ENCODE measurements at places on chromosomes 2 and 18.

- peak; percentile 16 for DNase-seq
Measured at GRCh38 chr2:65130664-65131175, 814 bp upstream of the RAB1A start.

DNA sequence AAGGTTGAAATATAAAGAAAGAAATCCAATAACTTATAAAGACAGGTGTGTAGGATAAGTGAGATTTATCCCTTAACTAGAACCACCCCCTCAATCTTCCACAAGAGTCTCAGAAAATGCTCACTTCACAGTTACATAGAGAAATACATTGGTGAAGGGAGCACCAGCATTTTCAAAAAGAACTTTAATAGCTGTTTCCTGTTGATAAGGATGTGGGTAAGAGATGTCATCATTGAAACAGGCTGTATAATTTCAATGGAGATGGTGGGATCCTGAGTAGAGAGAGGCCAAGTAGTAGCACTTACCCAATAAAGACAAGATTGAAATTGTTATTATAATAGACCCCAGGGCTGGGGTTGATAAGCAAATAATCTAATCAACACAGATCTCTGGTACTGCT, 162.2 kb upstream of the TACR1 start:
- DNase-seq, result no peak

DNA sequence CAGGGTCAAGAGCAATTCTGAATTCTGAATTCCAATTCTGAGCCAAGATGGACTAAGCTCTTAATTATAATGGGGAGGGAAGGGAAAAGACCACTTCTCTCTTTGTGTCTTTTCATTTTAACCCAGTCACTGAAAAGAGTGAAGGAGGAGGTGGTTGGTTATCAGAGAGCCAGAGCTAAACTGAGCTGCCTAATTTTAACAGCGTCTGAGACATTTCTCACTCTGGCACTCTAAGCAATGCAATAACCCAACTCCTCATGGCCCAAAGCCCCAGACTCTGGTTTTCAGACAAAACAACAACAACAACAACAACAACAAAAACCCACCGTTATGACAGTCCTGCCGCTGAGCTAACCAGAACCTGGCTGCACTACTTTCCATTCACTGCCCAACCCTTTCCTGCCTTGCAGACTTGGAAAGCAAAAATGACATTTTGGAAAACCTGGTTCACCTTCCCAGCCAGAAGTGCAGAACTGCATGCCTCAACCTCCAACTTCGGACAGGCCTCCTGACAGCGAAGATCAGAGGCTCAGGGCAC, 1.0 kb downstream of the CHST10 start:
- no peak for DNase-seq

- DNase-seq, result no peak
Measured at GRCh38 chr2:68236876-68237275, 15.5 kb downstream of the PPP3R1 start.

- no peak for DNase-seq
Measured at GRCh38 chr2:60544954-60545560, 8.4 kb downstream of the BCL11A start.

- DNase-seq, result no peak
Measured at GRCh38 chr2:44942304-44943030, 965 bp downstream of the SIX3 start.

GRCh38 chr2:675982-676646, 1.1 kb downstream of the TMEM18 start:
- DNase-seq, result peak; percentile 67

DNA sequence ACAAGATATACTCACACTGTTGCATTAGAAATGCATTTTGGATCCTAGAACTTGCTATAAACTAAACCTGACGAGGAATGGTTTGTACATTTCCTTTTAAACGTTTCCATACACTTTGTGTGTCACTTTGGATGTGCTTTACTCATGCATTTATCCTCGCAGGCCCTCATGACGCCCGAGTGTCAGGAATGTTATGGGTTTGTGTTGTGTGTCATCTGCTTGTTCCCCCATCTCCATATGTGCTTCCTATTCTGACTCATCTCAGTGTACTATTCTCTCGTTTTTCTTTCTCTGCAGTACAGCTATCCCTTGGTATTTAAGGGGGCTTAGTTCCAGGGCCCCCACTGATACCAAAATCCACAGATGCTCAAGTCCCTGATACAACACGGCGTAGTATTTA, 121.5 kb upstream of the RASGRP3 start:
- DNase-seq, result peak; percentile 73

DNA sequence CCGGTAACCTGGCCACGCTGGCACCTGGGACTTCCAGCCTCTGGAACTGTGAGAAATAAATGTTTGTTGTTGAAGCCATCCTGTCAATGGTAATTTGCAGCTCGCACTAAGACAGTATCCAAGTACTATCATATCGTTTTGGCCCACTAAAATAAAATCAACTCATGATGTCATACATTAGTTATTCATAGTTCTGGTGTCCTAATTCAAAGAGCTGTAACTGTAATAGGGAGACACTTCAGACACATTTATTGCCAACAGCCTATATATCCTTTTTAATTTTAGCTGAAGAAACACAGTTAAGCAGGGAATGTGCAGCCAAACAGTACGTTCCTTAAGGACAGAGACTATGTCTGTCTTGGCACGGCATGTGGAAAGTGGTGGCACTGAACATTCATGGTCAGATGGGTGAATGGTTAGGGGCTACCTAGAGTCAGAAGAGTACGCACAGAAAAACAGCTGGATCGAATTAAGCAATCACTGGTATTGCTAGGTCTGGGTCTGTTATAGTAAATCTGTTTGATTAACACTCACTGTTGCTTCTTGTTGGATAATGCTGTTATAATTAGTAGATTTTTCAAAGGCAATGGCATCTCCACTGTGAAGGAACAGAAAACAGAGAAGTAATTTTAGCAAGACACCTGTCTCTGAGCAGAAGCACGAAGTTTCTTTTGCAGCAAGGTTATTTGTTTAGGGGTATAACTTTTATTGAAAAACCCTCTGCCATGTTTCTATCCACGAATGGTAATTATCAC, 41.3 kb upstream of the CREG2 start:
- DNase-seq, result no peak

GRCh38 chr2:18834341-18834740, 245.0 kb upstream of the NT5C1B start:
- DNase-seq, result peak; percentile 65

- DNase-seq, result no peak
Measured at GRCh38 chr2:120210270-120210693, 12.9 kb downstream of the TMEM185B start.

DNA sequence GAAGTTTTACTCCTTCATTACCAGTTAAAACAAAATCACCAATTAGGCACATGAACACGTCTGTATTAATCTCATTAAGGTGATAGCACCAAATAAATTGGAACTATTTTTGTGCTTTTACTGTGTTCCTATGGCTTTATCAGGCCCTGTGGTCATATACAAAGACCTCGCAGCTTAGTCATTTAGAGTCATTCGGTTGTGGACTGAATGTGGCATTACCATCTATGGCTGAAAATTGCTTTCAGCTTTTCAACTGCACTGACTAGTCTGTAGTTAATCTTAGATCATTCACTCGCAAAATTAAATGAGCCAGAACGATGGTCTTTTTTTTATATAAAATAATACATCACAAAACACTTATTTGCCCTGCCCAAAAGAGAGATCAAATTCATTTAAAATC, 601.7 kb downstream of the NR4A2 start:
- DNase-seq, result no peak

DNA sequence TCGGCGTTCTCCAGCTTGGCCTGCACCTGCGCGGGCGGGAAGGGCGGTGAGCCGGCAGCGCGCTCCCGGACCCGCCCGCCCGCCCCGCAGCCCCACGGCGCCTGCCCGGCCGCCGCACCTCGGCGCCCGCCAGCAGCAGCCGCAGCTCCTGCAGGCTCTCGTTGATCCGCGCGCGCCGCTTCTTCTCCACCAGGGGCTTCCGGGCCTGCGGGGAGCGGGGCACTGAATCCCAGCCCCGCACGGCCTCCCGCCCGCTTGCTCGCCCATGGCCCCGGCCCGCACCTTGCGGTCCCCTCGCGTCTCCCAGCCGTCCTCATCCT, 335 bp downstream of the HES6 start:
- no peak for DNase-seq

DNA sequence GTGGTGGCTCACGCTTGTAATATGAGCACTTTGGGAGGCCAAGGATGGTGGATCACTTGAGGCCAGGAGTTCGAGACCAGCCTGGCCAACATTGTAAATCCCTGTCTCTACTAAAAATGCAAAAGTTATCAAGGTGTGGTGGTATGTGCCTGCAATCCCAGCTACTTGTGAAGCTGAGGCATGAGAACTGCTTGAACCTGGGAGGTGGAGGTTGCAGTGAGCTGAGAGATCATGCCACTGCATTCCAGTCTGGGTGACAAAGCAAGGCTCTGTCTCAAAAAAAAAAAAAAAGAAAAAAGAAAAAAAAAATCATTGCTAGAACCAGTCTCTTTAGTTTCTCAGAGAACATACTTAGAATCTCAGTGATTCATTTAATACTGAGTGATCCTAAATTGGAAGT, 217.1 kb downstream of the DYM start:
- DNase-seq, result no peak

DNA sequence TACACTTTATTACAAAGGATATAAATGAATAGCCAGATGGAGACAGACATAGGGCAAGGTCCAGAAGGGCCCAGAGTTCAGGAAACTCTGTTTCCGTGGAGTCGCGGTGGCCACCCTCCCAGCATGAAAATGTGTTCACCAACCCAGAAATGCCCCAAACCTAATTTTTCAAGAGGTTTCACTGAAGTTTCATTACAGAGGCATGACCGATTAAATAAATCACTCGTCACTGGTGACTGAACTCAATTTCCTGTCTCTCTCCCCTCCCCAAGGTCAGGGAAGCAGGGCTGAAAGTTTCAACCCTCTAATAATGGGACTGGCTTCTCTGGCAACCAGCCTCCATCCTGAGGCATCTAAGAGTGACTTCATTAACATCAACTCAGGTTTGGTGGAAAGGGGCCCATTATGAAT, 22.4 kb downstream of the USP40 start:
- DNase-seq, result no peak

GRCh38 chr18:55821219-55821618, 233.2 kb upstream of the TCF4 start:
- DNase-seq, result peak; percentile 39

DNA sequence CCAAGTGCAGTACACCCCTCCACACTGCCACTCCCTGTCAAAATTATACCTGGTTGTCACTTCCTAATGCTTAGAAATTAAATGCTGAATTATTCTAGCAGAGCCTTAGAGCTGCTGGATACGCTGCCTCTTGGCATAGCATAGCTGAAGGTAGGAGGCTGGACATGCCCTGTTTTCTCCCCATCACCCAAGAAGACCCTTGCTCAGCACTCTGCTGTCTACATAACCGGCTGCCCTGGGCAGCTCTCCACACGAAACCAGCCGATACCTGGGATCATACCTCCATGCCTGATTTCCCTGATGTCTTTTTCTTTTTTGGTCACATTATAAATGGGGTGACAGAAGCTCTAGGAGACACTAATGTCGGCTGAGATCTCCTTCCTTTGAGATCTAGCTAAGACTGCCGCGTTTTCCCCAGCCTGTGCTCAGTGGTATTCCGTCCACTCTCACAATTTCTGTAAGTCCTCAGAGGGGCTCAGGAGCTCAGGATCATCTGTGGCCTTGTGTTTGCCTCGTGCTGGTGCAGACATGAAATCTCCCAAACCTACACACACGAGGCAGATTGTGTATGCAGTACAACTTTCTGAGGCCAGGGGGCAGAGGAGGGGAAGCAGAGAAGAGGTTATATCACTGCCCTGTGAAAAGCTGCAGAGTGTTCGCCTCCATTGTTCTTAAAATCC, 13.5 kb upstream of the ZAP70 start:
- DNase-seq, result no peak

- DNase-seq, result no peak
Measured at GRCh38 chr2:29272311-29272710, 157.1 kb downstream of the CLIP4 start.

GRCh38 chr2:47077442-47078117, 77.5 kb downstream of the STPG4 start:
- no peak for DNase-seq

GRCh38 chr2:161422816-161423403, 6.8 kb downstream of the TBR1 start:
- no peak for DNase-seq

DNA sequence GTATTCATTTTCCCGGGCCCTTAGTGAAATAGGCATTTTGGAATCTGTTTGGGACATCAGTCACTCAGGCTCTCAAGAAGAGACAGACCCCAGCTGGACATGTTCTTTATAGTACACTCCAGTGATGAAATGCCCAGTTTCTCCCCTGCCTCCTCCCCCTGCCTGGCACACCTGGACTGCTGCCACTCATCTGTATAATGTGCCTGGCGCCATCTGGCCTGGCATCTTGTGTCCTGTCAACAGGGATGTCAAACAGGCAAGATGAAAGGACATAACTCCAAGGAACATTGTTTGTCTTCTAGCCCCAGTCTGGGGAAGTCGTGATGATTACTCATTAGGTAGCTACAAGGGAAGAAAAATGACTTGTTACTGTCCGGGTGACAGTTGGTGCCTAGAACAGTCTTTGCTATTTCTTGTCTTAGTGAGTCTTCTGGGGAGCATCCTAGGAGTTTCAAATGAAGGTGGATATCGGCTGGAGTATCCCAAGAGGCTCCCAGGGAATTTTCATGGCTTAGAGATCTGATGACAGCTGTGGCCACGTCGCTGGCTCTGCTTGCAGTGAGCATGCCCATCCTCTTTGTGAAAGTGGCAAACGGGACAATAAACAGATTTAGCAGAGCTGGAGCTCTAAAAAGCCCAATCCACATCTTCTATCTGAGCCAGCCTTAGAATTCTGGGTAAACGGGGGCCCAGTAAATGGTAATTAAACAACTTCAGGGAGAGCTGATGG, 153.6 kb downstream of the ALK start:
- no peak for DNase-seq

- no peak for DNase-seq
Measured at GRCh38 chr2:84309281-84309680, 149.8 kb downstream of the SUCLG1 start.

- DNase-seq, result no peak
Measured at GRCh38 chr2:143786026-143786765, 657.0 kb downstream of the ARHGAP15 start.

DNA sequence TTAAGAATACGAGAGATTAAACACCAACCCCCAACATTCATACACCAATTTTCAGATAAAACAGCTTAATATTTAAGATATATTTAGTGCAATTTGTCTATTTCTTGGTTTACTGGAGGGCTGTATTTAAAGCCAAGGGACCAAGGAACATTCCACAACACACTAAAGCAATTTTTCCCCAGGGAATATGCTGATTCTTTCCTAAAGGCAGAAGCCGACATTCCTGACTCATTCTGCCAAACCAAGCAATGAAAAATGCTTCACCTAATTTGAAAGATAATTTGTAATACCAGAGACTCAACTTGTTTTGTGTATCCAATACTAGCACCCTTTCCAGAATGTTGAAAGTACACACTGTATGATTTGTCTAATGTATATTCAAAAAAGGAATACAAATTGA, 1267.6 kb upstream of the PIK3C3 start:
- no peak for DNase-seq

GRCh38 chr2:233818639-233819621, 35.4 kb downstream of the HJURP start:
- DNase-seq, result no peak

DNA sequence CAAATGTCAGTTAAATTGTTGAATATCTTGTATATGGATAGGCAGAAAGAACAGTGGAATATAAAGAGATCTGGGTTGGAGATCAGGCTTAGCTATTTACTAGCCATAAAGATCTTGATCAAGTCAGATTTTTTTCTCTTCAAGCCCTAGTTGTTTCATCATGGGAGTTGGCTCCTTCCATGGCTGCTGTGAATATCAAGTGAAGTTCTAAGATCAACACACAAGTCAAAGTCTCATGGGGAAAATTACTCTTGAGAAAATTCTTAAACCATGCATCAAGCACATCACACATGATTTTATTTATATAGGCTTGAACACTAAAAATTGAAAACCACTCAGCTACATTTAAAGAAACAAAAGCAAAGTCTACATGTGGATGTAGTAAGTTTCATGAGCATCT, 79.8 kb downstream of the C1D start:
- DNase-seq, result no peak
